ENCODE measurements at places on chromosomes 1 and 21.

DNA sequence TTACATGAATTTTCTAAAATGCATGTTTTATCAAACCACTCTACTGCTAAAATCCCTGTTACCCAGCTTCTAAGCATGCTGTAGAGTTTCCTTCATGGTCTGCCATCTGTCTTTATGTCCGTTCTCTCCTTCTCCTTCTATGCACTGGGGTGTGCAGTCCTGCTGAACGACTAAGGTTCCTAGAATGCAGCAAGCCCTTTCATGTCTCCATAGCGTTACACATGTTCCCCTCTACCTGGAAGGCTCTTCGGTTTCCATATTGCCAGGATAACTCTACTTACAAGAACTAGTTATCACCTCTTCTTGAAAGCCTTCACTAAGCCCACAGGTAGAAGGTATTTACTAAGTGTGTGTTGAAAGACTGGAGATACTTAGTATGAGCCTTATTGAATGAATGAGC is 22.2 kb downstream of the DNM3 start:
- DNase-seq: no peak

GRCh38 chr1:164977561-164977960 is 379.0 kb downstream of the LMX1A start:
- DNase-seq: no peak

GRCh38 chr1:44348061-44348485 is 7.0 kb downstream of the ERI3 start:
- no peak for DNase-seq

GRCh38 chr1:100038660-100039287 is 69.0 kb downstream of the SLC35A3 start:
- peak; percentile 31 for DNase-seq

Data from GDM1 (cell line).